ENCODE measurements at places on chromosomes 2 and 18. TPM values are rescaled to one million over a fixed set of nuclear protein-coding genes. Genes with fewer than 3 reads are reported as not detected.

- DNase-seq = no peak
These were observed 384.7 kb upstream of the ACVR2A start for GRCh38 chr2:147460155-147460554.

GRCh38 chr2:182055993-182056392 lies 70.3 kb downstream of the PPP1R1C start:
- no peak for DNase-seq

- DNase-seq = no peak
These were observed 401.0 kb downstream of the SUCLG1 start for GRCh38 chr2:84057917-84058560.

Gene IL1RL1
- total RNA-seq = not detected

- no peak for DNase-seq
These were observed 43.5 kb downstream of the ASAP2 start for GRCh38 chr2:9250091-9250490.

- DNase-seq = no peak
These were observed 13.4 kb downstream of the PARD6G start for GRCh38 chr18:80233899-80234298.

GRCh38 chr2:100125626-100126025 lies 16.8 kb downstream of the AFF3 start:
- no peak for DNase-seq

Gene SRD5A2
- total RNA-seq = not detected

Gene SERPINB7
- total RNA-seq = not detected

Gene CD8B
- not detected for total RNA-seq

GRCh38 chr2:198883604-198884003 lies 574.1 kb downstream of the SATB2 start:
- no peak for DNase-seq

Gene DGKD
- 48.7 TPM for total RNA-seq

DNA sequence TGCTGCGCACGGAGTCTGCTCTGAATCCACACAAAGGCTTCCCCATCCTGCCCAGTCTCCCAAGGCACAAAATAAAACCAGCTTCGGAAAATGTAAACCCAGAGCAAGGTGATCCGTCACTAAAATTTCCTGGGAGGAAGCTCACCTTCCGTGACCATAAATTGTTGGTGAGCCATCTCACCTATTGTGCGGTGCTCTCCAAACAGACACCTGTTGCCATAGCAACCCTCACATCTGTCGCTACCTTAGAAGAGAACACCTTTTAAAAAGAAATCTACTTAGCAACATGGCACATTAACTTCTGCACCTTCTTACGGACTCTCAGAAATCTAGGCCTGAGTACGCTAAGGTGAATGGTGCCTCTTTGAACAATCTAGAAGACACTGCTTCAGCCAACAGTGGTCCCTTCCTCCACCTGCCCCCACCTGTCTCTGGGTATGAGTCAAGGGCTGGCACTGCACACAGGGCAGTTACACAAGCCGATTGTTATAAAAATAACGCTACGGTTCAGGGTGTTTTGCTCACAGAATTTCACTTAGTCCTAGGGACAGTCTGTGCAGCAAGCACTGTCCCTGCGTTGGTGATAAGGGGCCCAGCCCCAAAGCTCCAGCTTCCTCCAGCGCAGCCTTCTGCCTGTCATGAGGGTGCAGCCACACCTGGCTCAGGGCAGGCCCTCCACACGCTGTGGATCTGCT lies 114.9 kb upstream of the ID2 start:
- DNase-seq = no peak

GRCh38 chr18:62558015-62558663 lies 35.3 kb downstream of the ZCCHC2 start:
- DNase-seq = no peak

DNA sequence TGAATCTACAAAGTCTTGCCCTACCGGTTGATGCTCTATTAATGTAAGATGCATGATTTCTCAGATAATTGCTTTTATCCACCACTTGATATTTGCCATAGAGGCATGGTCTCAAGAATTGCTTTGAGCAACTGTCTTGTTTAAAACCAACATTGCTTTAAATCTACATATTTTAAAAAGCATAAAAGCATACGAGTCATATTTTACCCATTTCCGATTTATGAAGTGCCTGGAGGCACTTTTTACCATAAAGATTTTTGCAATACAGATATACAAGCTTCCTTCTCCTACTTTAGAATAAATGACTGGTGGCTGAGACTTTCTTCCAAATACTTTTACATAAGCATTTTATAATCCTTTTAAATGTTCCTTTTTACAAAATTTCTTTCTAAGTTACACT lies 517.6 kb downstream of the TXNL1 start:
- DNase-seq = no peak

Gene AOX1
- 2.8 TPM for total RNA-seq

DNA sequence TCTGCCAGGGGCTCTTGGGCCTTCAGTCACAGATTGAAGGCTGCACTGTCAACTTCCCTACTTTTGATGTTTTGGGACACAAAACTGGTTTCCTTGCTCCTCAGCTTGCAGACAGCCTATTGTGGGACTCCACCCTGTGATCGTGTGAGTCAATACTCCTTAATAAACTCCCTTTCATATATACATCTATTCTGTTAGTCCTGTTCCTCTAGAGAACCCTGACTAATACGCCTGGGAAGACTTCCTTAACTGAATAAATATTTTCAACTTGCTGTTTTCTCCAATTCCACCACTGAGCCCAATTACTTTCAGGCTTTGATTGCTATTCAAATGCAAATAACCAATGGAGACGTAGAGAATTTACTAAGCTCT lies 61.4 kb upstream of the CCDC195 start:
- no peak for DNase-seq

Data from neural crest cell (in vitro differentiated cells).